ENCODE measurements at places on chromosomes 7 and 10.
A peak's percentile ranks its signal among the peaks of the same experiment; 100 is the strongest.

GRCh38 chr10:14545827-14546226 is 215.1 kb upstream of the FRMD4A start:
- no peaks in the 10 kb centered on the region for H3K27me3 ChIP-seq
- H3K4me3 ChIP-seq: no peak overlapping the region
- no peak overlapping the region for H3K27ac ChIP-seq
- no peaks in the 10 kb centered on the region for H3K36me3 ChIP-seq
- H3K4me1 ChIP-seq: peaks cover 8% of the 10 kb centered on the region

GRCh38 chr10:17409170-17409733 is 45.1 kb downstream of the ST8SIA6 start:
- no peak overlapping the region for H3K27ac ChIP-seq
- no peaks in the 10 kb centered on the region for H3K4me1 ChIP-seq
- H3K27me3 ChIP-seq: no peaks in the 10 kb centered on the region

- H3K4me1 ChIP-seq: peaks cover 11% of the 10 kb centered on the region
- no peaks in the 10 kb centered on the region for H3K36me3 ChIP-seq
- no peak overlapping the region for H3K27ac ChIP-seq
- no peak for DNase-seq
These were observed 9.2 kb downstream of the SP8 start for GRCh38 chr7:20777377-20778062.

DNA sequence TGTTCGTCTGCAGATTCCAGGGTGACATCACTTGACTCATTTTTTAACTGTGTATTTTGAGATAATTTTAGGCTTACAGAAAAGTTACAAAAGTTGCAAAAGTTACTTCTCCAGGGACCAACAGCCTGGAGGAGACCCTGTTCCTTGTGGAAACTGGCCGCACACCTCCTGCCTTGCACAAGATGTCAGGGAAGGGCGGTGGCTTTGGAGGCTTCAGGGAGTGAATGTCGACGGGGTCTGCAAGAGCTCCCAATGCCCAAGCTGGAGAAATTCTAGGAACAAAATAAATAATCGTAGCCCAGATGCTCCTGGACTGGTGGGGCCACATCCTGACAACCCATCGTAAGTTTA is 62.2 kb upstream of the FAM20C start:
- H3K36me3 ChIP-seq: no peaks in the 10 kb centered on the region
- no peak overlapping the region for H3K4me3 ChIP-seq
- no peaks in the 10 kb centered on the region for H3K27me3 ChIP-seq
- no peaks in the 10 kb centered on the region for H3K4me1 ChIP-seq
- no peak for DNase-seq
- H3K27ac ChIP-seq: no peak overlapping the region

DNA sequence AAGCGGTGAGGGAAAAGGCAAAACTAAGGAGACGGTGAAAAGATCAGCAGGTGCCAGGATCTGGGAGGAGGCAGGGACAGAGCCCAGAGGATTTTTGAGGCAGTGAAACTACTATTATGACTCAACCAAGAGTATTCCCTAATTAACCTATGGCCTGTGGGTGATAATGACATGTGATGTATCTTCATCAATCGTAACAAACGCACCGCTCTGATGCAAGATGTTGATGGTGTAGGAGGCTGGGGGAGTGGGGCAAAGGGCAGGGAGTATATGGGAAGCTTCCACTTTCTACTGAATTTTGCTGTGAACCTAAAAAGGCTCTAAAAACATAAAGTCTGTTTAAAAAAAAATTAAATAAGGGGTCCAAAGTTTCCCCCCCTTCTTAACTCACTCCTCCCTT is 25.5 kb upstream of the EZH2 start:
- DNase-seq: no peak
- no peak overlapping the region for H3K27ac ChIP-seq
- H3K36me3 ChIP-seq: no peaks in the 10 kb centered on the region
- no peaks in the 10 kb centered on the region for H3K4me1 ChIP-seq

- DNase-seq: peak; percentile 26
- no peak overlapping the region for H3K27ac ChIP-seq
- peaks cover 5% of the 10 kb centered on the region for H3K4me1 ChIP-seq
- no peaks in the 10 kb centered on the region for H3K27me3 ChIP-seq
- H3K4me3 ChIP-seq: peak overlapping the region; percentile 75
These were observed 622 bp downstream of the DYNC1I1 start for GRCh38 chr7:95772771-95773581.
